ENCODE measurements at places on chromosomes 13 and 19.

DNA sequence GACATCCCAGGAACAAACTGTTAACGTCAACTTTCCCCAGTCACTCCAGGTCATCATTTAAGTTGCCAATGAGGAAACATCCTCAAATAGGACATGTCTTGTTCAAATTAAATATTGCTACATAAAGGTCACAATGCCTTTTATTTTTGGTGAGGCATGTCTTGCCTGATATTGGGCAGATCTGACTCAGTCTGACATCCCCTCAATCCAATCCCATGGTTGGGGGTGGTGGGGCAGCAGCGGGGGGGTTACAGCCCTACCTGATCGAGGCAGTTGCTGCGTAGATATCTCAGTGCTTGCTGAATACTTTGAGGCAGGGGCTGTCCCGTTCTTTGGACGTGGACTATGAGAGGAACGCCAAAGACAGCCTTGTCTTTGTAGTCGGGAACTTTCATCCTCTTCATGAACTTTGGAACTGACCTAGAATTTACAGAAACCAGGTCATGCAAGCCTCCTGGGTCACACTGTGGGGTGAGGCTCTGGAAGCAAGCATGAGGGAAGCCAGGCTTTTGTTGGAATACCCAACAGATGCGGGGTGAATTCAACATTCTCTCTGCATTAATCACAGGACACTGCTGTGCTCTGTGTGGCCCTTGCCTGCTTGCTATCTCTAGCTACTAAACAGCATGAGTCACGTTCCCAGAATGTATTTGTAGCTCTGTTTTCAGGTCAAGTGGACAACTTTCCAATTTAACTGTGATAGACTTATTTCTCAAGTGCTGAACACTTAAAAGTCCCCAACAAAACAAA is 109.8 kb downstream of the KL start:
- peak; percentile 81 for DNase-seq

DNA sequence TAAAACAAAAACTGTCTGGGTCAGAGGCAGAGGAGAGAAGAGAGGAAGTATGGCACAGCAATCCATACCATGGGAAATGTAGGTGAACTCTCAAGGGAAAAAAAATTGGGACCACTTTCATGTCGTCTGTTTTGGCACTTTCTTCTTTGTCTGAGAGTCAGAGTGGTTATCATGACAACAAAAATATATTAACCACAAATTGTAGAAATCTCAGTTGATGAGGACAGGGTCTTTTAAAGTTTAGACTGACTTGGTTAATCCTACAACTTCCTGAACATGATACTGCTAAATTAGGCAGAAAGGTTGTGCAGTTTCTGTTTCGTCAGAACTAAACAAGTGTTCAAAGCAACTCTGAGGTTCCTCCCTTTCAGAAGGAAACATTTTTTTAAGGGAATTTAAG is 15.2 kb downstream of the KLF5 start:
- no peak for DNase-seq

DNA sequence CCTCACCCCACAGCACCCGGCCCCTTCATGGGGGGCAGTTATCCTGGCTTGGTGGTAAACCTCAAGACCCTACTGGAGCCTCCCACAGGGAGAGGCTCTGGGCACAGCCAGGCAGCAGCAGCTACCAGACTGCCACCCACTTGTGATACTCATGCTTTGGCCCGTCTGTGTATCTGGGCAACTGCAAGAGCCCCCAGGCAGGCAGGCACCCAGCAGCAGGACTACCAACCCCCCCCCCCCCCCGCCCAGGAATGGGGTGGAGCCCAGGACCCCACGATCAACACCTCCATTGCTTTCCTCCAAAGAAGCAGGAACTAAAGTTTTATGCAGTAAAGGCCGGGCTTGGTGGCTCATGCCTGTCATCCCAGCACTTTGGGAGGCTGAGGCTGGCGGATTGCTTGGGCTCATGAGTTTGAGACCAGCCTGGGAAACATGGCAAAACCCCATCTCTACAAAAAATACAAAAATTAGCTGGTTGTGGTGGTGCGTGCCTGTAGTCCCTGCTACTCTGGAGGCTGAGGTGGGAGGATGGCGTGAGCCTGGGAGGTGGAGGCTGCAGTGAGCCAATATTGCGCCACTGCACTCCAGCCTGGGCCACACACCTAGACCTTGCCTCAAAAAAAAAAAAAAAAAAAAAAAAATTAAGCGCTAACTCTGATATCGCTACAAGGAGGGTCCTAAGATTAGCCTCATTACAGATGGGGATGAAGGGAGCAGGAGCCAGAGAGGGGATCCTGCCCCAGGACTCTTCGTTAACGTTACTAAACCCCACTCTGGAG is 1.1 kb upstream of the LYL1 start:
- no peak for DNase-seq

- DNase-seq: no peak
Measured at GRCh38 chr13:89061821-89062220, 1390.7 kb downstream of the SLITRK5 start.

DNA sequence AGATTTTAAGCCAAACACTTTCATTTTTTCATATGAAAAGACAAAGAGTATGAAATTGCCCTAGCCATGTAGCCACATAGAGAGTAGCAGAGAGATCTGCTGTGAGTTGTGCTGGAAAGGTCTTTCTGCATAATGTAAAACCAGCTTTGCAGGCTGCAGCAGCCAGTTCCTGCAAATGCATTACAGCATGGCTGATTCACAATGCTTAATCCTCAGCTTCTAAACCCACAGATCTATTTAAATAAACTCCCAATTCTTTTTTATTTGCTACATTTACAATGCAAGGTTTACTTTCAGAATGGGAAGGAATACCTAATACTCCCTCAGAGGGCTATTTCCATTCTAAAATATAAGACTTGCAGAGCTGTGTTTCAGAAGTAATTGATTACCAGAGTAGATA is 185.6 kb upstream of the STARD13 start:
- no peak for DNase-seq

DNA sequence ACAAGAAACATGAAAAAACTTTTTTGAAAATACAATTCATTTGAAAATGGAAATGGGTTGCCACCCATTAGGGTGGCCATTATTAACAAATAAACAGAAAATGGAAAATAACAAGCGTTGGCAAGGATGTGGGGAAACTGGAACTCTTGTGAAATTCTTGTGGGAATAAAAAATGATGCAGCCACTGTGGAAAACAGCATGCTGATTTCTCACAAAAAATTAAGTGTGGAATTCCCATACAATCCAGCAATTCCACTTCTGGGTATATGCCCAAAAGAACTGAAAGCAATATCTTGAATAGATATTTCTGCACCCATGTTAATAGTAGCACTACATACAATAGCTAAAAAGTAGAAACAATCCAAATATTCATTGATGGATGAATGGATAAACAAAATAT is 165.2 kb downstream of the DCLK1 start:
- DNase-seq: no peak

All from gastrocnemius medialis (tissue), 4 donors.